Transverse colon (tissue), 4 donors: ENCODE measurements at places on chromosomes 5 and 9.

- DNase-seq, result no peak
These were observed 38.8 kb upstream of the SHB start for GRCh38 chr9:38107811-38108304.

GRCh38 chr9:134738869-134739659 is 97.5 kb downstream of the COL5A1 start:
- DNase-seq, result peak; percentile 63

- DNase-seq, result no peak
These were observed 215.1 kb upstream of the ARRDC3 start for GRCh38 chr5:91598216-91598615.

- DNase-seq, result no peak
These were observed 49.7 kb downstream of the TRPC7 start for GRCh38 chr5:136315667-136316066.

GRCh38 chr5:140348104-140348503 is 1.7 kb upstream of the HBEGF start:
- peak; percentile 75 for DNase-seq

DNA sequence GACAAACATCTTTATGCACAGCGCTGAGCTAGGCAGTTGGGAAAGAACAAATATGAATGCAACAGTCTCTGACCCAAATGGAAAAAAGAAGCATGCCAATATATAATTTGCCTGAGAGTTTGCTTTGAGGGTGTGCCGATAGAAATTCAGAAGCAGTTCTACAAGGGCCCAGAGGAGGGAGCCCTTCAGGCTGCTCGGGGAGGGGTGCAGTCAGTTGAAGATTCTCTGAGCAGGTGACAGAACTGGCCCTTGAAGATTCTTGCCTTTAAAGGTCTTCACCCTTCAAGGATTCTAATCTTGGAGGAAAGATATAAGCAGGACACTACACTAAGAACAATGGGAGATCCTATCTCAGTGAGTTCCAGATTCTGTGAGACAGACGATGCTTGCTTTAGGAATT is 3.7 kb upstream of the PAPPA start:
- peak; percentile 17 for DNase-seq

- no peak for DNase-seq
These were observed 16.9 kb upstream of the COL5A1 start for GRCh38 chr9:134624621-134625181.

- DNase-seq, result no peak
These were observed 15.5 kb downstream of the PRKACG start for GRCh38 chr9:68998385-68998784.

- DNase-seq, result no peak
These were observed 13.9 kb downstream of the TGFBI start for GRCh38 chr5:136042665-136043121.

- DNase-seq, result no peak
These were observed 195.9 kb upstream of the RAD23B start for GRCh38 chr9:107087222-107087621.

DNA sequence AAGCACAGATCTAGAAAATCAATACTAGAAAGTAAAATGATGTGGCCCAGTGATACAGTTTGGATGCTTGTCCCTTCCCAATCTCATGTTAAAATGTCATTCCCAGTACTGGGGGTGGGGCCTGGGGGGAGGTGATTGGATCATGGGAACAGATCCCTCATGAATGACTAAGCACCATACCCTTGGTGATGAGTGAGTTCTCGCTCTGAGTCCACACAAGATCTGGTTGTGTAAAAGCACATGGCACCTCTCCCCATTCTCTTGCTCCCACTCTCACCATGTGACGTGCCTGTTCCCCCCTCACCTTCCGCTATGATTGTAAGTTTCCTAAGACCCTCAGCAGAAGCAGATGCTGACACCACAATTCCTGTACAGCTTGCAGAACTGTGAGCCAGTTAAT is 234.2 kb upstream of the CDH6 start:
- DNase-seq, result no peak
